ENCODE measurements at places on chromosomes 6 and 20.

DNA sequence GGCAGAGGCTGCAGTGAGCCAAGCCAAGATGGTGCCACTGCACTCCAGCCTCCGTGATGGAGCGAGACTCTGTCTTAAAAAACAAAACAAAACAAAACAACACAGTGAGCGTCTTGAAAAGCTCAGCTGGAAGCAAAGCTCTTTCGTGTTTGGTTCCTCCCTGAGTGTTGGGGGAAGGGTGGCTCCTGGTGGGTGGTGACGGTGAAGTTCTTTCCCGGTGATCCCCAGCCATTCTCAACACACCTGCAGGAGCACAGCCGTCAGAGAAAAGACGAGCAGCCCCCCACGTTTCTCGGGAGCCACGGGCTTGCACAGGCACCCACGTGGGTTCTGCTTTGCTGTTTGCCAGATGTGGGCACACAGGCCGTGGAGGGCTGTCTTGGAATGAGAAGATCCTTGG lies 3.2 kb downstream of the BHLHE23 start:
- DNase-seq: no peak

GRCh38 chr6:153984811-153985210 lies 54.2 kb upstream of the OPRM1 start:
- no peak for DNase-seq

DNA sequence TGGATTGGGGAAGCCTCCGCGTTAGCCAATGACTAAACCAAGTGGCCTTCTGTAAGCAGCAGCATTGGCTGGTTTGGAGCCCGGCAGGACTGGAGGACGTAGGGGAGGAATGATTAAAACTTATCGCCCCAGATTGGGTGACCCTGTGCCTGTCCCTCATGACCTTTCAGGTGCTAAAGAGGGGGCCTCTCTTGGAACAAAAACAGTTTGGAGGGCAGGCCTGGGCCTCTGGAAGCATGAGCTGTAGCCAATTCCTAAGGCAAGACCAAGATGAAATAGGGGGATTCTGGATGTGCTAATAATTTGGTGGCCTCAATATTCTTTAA lies 1.4 kb downstream of the GMPR start:
- DNase-seq: no peak

GRCh38 chr6:142934106-142934505 lies 10.9 kb downstream of the HIVEP2 start:
- DNase-seq: no peak

GRCh38 chr20:17682103-17682888 lies at the start of gene RRBP1:
RRBP1 (minus strand) TSS chr20:17682242; CDS start chr20:17660507, 21,735 bp downstream.
- peak; percentile 98 for DNase-seq

DNA sequence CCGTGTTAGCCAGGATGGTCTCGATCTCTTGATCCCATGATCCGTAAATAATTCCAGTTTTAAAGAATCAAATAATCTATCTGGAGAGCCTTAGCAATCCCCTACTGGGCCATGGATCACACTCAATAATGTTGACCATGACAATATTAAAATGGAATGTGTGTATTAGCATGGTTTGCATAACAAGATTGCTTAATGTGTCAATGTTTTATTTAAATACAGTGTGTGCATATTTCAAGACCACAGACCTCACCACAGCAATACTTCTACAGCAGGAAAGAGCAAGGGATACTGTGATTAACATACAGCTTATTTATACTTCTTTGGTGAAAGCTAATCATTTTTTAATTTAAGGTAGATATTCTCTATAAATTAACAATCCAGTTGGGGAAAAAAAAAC lies 470.4 kb downstream of the TFAP2B start:
- DNase-seq: no peak

DNA sequence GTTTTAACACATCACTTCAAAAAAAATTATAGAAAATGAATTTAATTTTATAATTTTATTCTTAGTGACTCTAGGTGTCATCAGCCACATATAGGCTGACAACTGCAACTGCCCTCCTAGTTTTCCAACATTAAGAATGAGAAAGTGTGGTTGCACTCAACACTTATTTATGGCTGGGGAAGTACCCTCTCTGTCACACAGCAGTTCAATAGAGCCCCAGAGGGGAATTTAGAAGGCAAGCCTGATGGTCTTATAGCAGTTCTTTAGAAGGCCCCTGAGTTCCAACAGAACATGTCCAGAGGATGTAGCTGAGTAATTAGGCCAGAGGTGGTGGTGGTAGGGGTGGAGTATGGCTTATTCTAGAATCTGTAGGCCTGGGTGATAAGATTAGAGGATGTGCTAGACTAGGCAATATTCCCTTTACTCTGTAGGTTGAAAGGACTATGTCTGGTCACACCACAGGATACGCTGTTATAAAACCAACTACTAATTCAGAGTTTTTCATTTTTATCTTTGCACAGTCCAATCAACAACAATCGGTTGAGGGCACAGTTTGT lies 226.5 kb upstream of the CITED2 start:
- no peak for DNase-seq

- no peak for DNase-seq
These were observed 5.1 kb upstream of the TXLNB start for GRCh38 chr6:139296927-139297326.

DNA sequence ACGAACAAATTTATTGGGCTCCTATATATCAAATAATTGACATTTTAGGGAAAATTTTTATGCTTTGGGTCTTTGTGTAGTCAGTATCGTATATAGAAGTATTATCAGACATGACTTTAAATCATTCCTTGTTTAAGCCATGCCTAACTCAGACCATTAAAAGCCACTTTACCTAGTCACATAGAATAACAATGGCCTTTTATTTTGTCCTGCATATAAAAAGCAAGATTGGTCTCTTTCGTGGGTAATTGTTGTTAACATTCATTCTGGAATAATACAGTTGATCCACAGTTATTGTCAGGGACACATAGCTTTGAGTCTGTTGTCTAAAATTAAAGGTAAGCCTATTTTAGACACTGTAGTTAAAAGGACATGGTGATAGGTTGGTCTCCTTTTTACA lies 47.4 kb downstream of the PLEKHG1 start:
- no peak for DNase-seq

- DNase-seq: no peak
These were observed 5.5 kb downstream of the SIGLEC1 start for GRCh38 chr20:3706774-3707507.

DNA sequence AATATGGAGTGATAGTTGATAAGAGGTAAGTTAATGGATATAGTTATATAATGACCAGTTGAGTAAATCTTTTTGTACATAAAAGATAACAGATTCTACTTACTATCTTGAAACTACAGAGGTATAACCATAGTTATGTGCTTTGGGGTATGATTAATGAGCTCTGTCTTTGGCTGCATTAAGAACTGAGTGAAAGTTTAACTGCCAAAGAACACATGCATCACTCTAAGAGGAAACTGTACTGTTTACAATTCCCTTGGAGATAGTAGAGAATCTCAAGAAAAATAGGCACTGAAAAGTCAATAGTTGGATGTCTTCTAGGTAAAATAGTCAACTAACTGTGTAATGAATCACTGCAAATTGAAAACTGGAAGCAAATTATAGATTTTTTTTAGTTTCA lies 1129.5 kb downstream of the EPHA7 start:
- no peak for DNase-seq

GRCh38 chr6:28264834-28265401 lies 2.0 kb upstream of the ZSCAN26 start:
- no peak for DNase-seq

- DNase-seq: no peak
These were observed 52.3 kb downstream of the PLEKHG1 start for GRCh38 chr6:150651808-150652470.

GRCh38 chr20:63262836-63263235 lies 8.6 kb upstream of the NKAIN4 start:
- no peak for DNase-seq

GRCh38 chr6:124203812-124204167 lies 400.1 kb downstream of the NKAIN2 start:
- DNase-seq: no peak

GRCh38 chr20:48722002-48722731 lies 105.6 kb downstream of the PREX1 start:
- DNase-seq: no peak

DNA sequence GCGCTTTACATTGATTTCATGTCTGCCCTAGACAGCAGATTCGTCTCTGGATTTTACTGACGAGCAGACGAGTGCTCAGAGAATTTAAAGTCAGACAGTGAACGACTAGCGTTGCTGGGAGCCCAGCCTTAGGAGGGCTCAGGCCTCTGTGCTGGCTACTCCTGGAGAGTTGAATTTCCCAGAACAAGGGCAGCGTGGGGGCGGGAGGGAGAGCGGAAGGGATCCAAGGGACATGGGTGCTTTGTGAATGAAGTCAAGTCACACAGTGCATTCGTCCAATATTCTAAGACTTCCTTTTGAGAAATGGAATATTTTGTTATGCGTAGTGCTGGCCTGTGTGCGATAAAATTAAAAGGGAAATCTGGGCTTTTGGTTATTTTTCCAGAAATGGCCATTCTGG lies 126.5 kb downstream of the MYLK4 start:
- no peak for DNase-seq

GRCh38 chr6:139146317-139146726 lies 11.4 kb downstream of the HECA start:
- no peak for DNase-seq

DNA sequence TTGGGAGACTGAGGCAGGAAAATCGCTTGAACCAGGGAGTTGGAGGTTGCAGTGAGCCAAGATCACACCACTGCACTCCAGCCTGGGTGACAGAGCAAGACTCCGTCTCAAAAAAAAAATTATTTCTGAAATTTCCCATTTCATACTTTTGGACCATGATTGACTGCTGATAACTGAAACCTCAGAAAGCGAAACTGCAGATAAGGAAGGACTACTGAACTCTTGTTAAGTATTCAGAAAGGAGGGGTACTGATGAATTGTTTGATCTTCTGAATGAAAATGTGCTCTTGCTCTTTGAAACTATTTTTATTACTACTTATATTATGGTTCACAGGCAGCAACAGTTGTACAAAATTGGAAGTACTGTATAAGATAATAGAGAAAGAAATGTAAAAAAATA lies 69.0 kb downstream of the HDGFL1 start:
- no peak for DNase-seq

DNA sequence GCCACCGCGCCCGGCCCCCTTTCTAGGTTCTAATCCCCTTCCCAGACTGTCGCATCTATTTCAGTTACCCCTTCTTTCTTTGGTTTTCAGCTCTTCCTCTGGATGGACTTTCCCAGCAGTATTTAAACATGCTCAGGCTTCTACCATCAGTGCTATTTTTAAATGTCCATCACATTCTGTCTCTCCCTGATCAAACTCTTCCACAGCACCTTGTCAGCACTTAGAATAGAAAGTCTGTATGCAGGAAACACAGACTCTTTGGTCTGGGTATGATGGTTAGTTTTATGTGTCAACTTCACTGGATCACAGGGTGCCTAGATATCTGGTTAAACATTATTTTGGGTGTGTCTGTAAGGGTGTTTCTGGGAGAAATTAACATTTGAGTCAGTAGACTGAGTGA lies 297.8 kb upstream of the ECI2 start:
- no peak for DNase-seq

GRCh38 chr6:130760006-130760405 lies 67.2 kb upstream of the SMLR1 start:
- no peak for DNase-seq

- no peak for DNase-seq
These were observed 9.6 kb downstream of the SUMO4 start for GRCh38 chr6:149409617-149410016.

GRCh38 chr6:41036186-41036585 lies 2.8 kb downstream of the UNC5CL start:
- DNase-seq: no peak

- no peak for DNase-seq
These were observed 231.8 kb upstream of the SPTLC3 start for GRCh38 chr20:12777016-12777415.

GRCh38 chr6:66771626-66772025 lies 1064.6 kb upstream of the EYS start:
- DNase-seq: no peak

DNA sequence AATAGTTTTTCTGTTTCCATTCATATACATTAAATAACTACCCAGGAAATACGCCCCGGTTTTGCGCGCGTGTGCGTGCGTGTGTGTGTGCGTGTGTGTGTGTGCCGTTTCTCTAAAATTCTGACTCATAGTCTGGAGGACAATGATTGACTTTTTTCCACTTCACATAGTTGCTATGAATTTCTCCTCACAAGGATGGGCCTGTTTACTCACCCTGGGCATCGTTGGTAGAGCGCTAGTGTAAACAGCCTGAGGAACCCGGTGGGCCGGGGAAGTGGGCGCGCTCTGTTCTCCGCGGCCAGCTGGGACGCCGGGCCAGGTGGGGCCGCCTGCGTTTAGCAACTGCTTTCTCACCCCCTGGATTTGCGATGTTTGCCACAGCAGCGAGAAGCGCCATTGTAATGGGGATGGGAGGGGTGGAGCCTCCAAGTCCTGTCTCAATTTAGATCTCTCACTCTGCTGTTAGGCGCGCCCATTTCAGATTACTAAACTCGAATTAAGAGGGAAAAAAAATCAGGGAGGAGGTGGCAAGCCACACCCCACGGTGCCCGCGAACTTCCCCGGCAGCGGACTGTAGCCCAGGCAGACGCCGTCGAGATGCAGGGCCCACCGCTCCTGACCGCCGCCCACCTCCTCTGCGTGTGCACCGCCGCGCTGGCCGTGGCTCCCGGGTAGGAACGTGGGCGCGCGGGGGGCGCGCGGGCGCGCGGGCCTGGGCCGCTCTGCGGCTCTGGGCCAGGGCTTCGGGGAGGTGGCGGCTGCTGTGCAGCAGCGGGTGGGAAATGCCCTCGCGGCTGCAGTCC lies at the start of gene CD109:
TSS of gene CD109 (plus strand) at position 585 of the 803 bp plus-strand sequence. CDS start at position 598, 13 bp downstream.
- DNase-seq: peak; percentile 14

DNA sequence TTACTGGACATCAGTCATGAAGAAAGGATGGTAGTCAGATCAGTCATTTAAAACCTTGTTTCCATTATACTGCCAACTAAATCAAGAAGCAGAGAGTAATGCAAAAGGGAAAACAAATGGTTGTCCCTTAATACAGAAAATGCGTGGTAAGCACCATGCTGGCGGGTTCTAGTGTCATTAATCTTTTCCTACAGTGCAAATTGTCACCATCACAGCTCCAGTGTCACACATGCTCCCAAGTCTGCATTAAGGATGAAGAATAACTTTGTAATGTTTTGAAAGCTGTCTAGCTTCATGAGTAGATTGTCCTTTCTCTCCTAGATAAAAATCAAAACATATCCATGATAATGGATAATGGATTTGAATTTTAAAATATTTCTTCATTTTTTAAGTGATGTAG lies 735.6 kb downstream of the EPHA7 start:
- DNase-seq: no peak

DNA sequence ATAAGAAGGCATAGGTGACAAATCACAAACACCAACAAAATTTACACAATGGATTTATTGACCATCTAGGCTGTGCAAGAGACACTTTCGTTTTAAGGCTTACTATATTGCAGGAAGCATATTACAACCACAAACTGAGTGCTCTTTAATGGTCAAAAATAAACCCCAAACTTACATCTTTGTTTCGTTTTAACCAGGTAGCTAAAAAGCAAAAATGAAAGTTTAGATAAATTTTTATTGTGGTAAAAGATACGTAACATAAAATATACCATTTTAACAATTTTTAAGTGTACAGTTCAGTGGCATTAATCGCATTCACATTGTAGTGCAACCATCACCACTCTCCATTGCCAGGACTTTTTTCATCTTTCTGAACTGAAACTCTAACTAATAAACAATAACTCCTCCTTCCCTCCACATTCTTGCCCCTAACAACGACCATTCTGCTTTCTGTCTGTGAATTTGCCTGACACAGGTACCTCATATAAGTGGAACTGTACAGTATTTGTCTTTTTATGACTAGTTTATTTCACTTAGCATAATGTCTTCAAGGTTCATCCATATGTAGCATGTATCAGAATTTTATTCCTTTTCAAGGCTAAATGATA lies 32.3 kb upstream of the DUSP22 start:
- no peak for DNase-seq

GRCh38 chr6:17493286-17493685 lies 99.9 kb downstream of the CAP2 start:
- no peak for DNase-seq

All from activated gamma-delta T cell (primary cell).